ENCODE measurements at places on chromosomes 3 and 15.

DNA sequence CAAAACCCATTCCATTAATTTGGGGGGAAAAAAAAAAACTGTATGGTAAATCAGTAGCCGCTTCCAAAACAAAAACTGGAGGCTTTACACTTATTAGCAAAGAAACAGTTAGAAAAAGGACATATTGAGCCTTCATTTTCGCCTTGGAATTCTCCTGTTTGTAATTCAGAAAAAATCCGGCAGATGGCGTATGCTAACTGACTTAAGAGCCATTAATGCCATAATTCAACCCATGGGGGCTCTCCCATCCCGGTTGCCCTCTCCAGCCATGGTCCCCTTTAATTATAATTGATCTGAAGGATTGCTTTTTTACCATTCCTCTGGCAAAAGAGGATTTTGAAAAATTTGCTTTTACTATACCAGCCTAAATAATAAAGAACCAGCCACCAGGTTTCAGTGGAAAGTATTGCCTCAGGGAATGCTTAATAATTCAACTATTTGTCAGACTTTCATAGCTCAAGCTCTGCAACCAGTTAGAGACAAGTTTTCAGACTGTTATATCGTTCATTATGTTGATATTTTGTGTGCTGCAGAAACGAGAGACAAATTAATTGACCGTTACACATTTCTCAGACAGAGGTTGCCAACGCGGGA, 9.4 kb upstream of the RPL24 start:
- peak; percentile 13 for DNase-seq

DNA sequence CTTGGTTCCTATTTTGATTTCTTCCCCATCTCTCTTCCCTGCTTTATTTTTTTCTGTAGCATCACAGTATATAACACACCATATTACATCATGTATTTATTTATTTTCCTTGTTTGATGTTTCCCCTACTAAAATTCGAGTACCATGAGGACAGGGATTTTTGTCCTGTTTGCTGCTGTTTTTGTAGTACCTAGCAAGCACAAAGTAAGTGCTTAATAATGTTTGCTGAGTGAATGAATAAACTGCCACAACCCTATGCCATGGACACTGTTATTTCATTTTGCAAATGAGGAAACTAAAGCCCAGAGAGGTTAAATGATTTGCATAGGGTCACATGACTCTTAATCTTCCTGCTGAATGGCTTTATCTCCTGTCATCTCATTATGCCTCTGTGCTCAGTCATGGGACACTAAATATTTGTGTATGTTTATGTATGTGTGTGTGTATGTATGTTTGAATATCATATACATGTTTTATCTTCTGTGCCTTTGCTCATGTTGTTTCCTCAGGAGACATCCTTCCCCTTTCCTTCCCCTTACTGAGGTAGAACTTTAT, 26.1 kb upstream of the MGA start:
- no peak for DNase-seq

DNA sequence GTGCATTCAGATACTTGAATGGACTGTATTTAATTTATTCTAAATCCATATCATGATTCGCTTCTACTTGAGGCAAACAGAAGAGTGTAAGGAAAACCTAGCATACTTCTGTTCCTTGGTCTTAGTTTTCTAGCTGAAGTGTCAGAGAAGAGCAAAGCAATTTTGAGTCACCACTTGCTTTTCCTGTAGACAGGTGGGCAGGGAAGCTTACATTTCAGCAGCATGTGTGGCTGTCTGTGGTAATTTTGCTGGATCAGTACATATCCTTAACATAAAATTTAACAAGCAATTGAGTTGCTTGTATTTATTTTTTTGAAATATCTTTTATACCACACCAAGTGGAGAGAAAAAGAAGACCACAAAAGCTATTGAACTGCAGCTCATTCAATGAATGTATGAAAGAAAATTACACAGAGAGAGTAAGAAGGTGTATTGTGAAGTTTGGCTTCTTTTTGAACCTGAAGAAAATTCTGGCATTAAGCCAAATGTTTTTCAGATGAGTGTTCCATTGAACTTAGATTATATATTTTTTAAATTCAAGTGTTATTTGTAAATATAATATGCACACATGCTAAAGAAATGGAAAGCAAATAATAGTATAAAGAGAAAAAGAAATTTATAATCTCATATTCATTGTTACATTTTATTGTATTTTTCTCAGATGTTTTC, 747.6 kb downstream of the NAALADL2 start:
- no peak for DNase-seq

- no peak for DNase-seq
Measured at GRCh38 chr3:141960731-141961130, 84.3 kb downstream of the ATP1B3 start.

- DNase-seq, result no peak
Measured at GRCh38 chr3:33089515-33089914, 7.4 kb downstream of the GLB1 start.

GRCh38 chr15:25478313-25478712, 39.5 kb upstream of the UBE3A start:
- no peak for DNase-seq

DNA sequence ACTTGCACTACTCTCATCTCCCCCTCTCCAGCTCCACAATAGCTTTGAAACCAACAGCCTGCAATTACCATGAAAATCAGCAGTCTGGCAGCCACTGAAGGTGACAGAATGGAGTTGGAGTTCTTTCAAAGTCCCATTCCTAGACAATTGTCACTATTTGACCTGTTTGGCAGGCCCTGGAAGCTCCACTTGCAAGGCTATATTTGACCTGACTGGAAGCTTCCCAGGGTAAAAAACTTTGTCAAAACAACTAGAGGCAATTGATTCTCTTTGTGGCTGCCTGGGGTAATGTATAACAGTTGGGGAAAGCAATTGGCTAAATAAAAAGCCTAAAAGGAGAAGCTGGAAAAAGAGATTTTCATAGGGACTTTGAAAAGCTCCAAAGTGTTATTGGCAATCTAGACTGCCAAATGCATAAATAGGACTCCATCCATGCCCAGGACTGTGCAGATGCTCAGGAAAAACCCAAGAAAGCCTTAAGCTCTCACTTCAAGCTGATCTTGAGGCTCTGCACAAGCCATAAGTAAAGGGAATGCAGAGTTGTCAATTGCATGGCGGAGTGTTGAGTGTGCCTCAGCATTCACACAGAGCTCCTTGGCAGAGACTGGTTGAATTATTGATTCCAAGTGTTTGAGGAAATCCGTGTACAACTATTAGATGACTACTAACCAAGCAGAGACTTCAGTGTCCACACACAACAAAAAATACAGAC, 18.3 kb downstream of the GREM1 start:
- no peak for DNase-seq

DNA sequence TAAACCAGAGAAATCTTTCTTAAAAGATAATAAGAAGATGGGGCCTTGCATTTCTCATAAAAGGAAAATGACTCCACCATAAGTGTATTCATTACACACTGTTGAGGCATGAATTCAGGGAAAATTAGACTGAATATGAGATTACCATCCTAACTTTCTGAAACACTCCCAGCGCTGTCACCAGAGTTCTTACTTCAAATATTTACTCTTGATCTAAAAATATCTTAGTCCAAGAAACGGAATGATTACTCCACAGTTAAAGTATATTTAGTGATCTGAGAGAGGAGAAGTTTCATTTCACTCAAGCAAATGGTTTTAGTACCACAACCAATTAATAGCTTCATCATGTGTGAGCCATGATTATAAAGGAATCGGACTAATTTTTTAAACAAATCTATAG, 300.3 kb downstream of the ZBTB20 start:
- no peak for DNase-seq

- DNase-seq, result no peak
Measured at GRCh38 chr15:25525741-25526140, 86.9 kb upstream of the UBE3A start.

GRCh38 chr3:116084999-116085791, 360.1 kb downstream of the LSAMP start:
- DNase-seq, result no peak

GRCh38 chr3:175479800-175480199, 620.7 kb downstream of the NAALADL2 start:
- no peak for DNase-seq

DNA sequence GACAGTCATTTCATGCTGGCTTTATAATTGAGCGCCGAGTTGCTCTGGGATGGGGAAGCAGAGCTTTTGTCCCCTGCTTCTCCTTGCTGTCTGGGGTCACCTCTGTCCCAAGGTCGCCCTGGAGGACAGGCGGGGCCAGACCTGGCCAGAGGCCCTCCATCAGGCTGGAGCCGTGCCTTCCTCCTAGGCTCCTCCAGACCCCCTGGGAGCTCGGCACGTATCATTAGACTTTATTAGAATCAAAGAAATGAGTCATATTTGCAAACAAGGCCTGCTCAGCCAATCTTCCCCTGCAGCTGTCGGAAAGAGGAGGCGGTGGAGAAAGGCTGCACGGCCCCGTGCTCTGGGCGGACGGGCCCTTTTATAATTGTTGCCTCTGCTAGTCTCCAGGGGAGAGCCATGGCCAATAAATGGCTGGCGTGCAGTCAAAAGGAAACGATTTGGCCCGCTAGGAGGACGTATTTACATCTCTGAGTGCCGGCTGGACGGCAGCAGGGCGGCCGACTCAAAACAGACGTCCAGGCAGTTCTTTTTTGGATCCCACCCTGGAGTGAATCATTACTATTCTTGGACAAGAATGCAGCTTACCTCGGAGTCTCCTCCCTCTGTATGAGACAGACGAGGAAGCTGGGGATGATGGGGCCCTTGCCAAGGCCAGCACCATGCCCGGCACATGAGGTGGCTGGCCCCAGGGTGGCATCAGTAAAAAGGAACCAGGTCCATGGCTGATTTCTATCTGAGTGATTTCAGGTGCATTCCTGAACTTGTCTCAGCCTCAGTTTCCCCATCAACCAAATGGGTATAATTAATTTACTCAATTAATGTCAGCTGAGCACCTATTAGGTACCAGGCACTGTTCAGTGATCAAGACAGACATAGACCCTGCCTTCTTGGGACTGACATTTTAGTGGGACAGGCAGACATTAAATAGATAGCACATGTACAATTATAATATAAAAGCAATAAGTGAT, 50.6 kb downstream of the SLC6A6 start:
- DNase-seq, result no peak

DNA sequence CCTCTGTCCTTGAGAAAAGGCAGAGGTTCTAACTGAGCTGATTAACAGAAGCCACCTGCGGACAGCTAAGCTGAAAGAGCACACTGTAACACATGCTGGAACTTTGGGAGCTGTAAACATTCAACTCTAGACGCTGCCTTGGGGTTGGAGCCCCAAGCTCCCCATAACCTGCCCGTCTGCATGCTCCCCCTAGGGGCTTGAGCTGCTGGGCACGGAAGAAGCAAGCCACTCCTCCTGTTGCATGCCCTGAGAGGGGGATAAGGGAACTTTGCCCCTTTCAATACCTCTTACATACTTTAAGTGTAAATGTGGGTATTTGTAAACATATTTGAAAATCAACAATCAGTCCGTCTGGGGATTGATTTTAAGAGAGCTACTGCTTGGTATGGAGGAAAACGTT, 188.4 kb downstream of the ADAMTSL3 start:
- no peak for DNase-seq

GRCh38 chr3:156834962-156835535, 8.9 kb downstream of the LEKR1 start:
- no peak for DNase-seq

DNA sequence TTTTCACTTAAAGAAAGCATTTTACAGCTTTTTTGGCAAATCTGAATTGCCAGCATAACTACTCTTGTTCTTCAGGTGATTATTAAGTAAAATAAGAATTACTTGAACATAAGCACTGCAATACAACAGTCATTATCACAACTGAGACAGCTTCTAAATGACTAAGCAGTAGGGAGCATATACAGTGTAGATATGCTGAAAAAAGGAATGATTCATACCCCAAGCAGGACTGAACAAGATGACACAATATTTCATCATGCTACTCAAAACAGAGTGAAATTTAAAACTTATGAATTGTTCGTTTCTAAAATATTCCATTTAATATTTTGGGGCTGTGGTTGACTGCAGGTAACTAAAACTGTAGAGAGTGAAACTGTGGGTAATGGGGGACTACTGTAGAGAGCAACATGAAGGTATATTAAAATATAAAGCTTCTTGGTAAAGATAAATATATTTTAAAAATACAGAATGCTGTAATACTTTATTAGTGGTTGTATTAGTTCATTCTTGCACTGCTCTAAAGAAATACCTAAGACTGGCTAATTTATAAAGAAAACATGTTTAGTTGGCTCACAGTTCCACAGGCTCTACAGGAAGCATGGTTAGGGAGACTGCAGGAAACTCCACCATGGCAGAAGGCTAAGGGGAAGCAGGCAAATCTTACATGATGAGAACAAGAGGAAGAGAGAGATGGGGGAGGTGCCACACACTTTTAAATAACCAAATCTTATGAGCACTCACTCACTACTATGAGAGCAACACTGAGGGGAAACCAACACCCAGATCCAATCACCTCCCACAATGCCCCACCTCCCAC, 84.8 kb downstream of the DCLK3 start:
- DNase-seq, result no peak

GRCh38 chr3:139928708-139929505, 6.1 kb upstream of the CLSTN2 start:
- DNase-seq, result no peak

DNA sequence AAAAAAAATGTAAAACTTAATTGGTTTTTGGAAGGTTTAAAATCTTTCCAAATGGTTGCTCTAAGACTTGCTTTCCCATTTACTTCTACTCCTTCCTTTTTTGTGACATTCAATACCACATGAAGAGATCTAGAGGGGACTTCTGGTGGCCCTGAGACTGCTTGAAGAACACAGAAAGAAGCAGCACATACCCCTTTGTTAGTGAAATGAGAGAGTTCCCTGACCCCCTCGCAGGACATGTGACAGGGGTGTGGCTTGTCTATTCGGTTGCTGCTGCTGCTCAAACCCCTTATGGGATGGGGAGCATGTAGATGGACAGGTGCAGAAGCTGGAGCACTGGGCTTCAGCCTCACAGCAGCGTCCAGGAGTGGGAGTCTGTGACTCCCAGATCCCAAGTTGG, 71.0 kb downstream of the ZMAT3 start:
- no peak for DNase-seq

DNA sequence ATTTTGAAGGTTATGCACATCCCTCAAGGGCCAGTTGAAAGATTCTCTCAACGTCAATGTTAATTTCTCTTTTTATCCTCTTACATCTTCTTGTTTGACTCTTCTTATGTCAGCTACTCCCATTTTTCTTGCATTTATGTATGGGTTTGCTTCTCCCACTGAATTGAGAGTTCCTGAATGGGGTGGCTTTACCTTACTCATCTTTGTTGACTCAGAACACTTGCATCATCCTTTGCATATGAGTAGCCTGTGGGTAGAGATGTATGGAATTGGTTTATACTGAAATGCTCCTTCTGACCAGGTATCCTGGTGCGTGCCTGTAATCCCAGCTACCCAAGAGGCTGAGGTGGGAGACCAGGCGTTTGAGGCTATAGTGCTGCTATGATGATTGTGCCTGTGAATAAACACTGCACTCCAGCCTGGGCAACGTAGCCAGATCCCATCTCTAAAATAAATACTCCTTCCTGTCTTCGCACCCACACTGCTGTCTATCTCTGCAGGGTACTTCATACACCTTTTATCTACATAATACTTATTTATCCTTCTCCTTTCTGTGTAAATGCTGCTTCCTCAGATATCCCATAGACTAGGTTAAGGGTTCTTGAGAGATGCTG, 123.6 kb upstream of the DPH6 start:
- DNase-seq, result no peak

GRCh38 chr3:190059242-190059590, 61.5 kb downstream of the P3H2 start:
- no peak for DNase-seq
